ENCODE measurements at places on chromosomes 7 and 10.

GRCh38 chr7:3033581-3033980 is 10.1 kb downstream of the CARD11 start:
- DNase-seq = no peak

- no peak for DNase-seq
Measured at GRCh38 chr7:83908526-83908925, 259.6 kb upstream of the SEMA3E start.

DNA sequence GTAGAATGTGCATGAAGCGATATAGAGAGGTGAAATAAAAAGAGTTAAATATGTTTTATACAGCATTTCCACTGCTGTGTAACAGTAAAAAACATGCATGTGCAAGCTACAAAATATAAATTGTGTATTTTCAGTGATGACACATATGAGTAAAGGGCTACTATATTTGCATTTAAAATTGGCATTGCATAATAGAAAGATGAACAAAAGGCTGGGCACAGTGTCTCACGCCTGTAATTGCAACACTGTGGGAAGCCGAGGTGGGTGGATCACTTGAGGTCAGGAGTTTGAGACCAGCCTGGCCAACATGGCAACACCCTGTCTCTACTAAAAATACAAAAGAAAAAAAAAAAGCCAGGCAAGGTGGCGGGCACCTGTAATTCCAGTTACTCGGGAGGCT is 79.8 kb upstream of the CCDC71L start:
- DNase-seq = no peak

DNA sequence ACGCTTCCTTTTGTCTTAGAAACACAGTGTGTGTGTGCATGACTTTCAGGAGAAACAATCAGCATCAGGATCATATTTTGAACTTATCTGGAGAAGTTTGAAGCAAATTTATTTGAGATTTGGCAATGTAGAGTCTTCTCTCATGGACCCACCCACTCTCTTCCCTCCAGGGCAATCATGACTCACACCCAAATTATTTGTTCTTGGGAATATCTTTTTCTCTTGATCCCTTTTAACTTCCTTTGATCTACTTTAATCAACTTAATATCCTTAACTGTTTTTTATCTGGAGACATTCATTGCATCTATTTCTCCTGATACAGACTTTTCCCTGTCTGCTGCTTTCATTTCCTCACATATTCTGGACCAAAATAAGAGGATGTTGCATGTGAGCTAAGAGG is 1174.3 kb downstream of the GATA3 start:
- no peak for DNase-seq

DNA sequence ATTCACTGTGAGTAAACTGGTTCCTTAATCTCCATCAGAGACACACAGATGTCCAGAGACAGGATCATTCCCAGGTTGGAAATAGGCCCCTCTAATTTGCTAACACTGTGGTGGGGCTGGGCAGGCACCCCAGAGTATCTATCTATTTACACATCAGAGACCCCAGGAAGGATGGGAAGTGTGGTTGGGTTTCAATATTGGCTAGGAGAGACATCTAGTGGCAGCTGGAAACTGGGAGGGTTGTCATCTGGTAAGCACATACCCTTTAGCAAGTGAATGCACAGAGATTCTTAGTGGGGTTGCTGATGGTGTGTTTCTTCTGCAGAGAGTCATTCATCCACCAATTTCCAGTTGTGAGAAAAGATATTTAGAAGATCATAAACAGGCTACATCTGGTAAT is 36.0 kb upstream of the NRG3 start:
- DNase-seq = no peak
